ENCODE measurements at places on chromosomes 5 and 9. TPM values are rescaled to one million over a fixed set of nuclear protein-coding genes. Genes with fewer than 3 reads are reported as not detected.

DNA sequence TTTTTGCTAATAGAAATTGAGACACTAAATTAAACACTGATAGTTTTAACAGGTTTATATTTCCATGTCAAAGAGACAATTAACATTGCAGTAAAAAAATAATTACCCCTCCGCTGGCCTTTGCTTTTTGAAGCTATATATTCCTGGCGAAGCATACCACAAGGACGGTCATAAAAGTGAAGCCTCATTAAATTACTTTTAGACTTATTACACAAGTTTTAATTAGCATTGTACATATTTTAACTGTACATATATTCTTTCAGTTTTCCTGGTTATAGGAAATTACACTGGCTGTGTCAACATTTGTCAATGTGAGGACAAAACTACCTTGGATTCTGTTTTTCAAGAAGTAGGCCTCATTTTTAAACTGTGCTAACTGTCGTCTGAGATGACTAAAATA lies 1.2 kb downstream of the CDKN2A start:
- peaks cover 11% of the 10 kb centered on the region for H3K4me1 ChIP-seq
- DNase-seq = no peak
- no peaks in the 10 kb centered on the region for H3K36me3 ChIP-seq
- no peak overlapping the region for H3K27ac ChIP-seq

- H3K4me1 ChIP-seq = no peaks in the 10 kb centered on the region
- H3K27me3 ChIP-seq = no peaks in the 10 kb centered on the region
- H3K36me3 ChIP-seq = peaks cover 3% of the 10 kb centered on the region
- no peak for DNase-seq
- no peak overlapping the region for H3K4me3 ChIP-seq
These were observed 116.2 kb downstream of the CDK5RAP2 start for GRCh38 chr9:120463765-120464164.

DNA sequence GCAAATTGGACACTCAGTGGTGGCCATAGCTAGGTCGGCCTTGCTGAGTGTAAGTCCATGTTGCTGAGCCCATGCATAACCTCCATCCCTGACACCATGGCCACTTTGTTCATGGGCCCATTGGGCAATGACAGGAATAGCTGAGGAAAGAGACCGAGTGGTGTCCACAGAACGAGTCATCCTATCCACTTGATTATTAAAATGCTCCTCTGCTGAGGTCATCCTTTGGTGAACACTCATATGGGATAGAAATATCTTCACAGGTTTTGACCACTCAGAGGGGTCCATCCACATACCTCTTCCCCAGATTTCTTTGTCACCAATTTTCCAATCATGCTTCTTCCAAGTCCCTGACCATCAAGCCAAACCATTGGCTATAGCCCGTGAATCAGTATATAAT lies 63.6 kb downstream of the PPIC start:
- DNase-seq = no peak
- no peak overlapping the region for H3K4me3 ChIP-seq
- no peaks in the 10 kb centered on the region for H3K27me3 ChIP-seq
- H3K27ac ChIP-seq = no peak overlapping the region
- H3K4me1 ChIP-seq = no peaks in the 10 kb centered on the region

- no peaks in the 10 kb centered on the region for H3K27me3 ChIP-seq
- no peak for DNase-seq
- H3K36me3 ChIP-seq = no peaks in the 10 kb centered on the region
- no peak overlapping the region for H3K4me3 ChIP-seq
- no peak overlapping the region for H3K27ac ChIP-seq
- no peaks in the 10 kb centered on the region for H3K4me1 ChIP-seq
These were observed 1119.9 kb downstream of the TAF11L14 start for GRCh38 chr5:18754201-18754600.

GRCh38 chr9:129509533-129509928 lies 111.4 kb downstream of the C9orf50 start:
- no peak for DNase-seq
- H3K36me3 ChIP-seq = peaks cover 6% of the 10 kb centered on the region

- peaks cover 16% of the 10 kb centered on the region for H3K4me1 ChIP-seq
These were observed 16.6 kb downstream of the SQSTM1 start for GRCh38 chr5:179837076-179838011.

DNA sequence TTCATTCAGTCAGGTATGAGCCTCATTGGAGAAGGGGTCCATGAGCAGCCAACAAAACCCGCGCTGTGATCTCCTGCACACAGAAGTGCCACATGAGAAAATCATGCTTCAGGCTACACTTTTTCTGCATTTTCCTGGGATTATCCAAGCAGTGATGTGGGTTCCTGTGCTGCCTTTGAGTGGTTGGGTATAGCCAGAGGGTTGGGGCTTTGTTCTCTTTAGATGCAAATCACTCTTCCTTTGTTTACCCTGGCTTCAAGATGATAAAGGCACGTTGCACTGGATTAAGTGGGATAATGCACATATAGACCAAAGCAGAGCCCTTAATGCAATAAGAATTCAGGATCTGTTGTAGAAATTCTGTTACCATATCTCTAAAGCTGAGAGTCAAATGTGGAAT lies 18.7 kb downstream of the ECM2 start:
- no peak for DNase-seq
- no peaks in the 10 kb centered on the region for H3K4me1 ChIP-seq
- H3K4me3 ChIP-seq = no peak overlapping the region
- no peaks in the 10 kb centered on the region for H3K36me3 ChIP-seq

- H3K36me3 ChIP-seq = no peaks in the 10 kb centered on the region
- no peaks in the 10 kb centered on the region for H3K27me3 ChIP-seq
- H3K4me1 ChIP-seq = no peaks in the 10 kb centered on the region
- no peak overlapping the region for H3K27ac ChIP-seq
- DNase-seq = no peak
These were observed 62.4 kb downstream of the SHC3 start for GRCh38 chr9:89116064-89116804.

- DNase-seq = no peak
- H3K36me3 ChIP-seq = no peaks in the 10 kb centered on the region
- H3K27me3 ChIP-seq = no peaks in the 10 kb centered on the region
- no peak overlapping the region for H3K4me3 ChIP-seq
These were observed 15.8 kb upstream of the SETX start for GRCh38 chr9:132370592-132370991.

DNA sequence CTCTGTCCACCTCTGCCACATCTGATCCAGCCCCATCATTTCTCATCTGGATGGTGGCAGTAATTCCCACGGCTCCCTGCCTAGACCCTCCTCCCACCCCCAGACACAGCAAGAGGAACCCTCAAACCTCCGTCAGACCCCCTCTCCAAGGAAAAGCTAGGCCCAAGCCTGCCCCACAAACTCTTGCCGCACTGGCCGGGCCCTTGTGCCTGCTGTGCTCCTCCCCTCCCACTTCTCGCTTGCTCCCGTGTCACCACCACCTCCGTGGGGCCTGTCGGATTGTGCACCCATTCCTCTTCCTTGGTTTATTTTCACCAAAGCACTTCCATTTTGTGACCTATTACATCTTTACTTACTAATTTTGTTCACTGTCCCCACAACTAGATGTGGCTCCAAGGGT lies 14.2 kb downstream of the BARX1 start:
- peak; percentile 55 for DNase-seq
- H3K27me3 ChIP-seq = peaks cover 4% of the 10 kb centered on the region
- no peaks in the 10 kb centered on the region for H3K36me3 ChIP-seq
- H3K4me1 ChIP-seq = peaks cover 3% of the 10 kb centered on the region
- H3K27ac ChIP-seq = no peak overlapping the region
- H3K4me3 ChIP-seq = no peak overlapping the region

GRCh38 chr5:34580983-34581382 lies 75.1 kb upstream of the RAI14 start:
- H3K4me3 ChIP-seq = no peak overlapping the region
- no peaks in the 10 kb centered on the region for H3K27me3 ChIP-seq
- no peak overlapping the region for H3K27ac ChIP-seq
- no peak for DNase-seq
- H3K4me1 ChIP-seq = peaks cover 15% of the 10 kb centered on the region

GRCh38 chr5:153516504-153517240 lies 26.2 kb downstream of the GRIA1 start:
- no peak overlapping the region for H3K4me3 ChIP-seq
- no peak for DNase-seq
- H3K4me1 ChIP-seq = no peaks in the 10 kb centered on the region
- no peaks in the 10 kb centered on the region for H3K27me3 ChIP-seq

- H3K4me3 ChIP-seq = no peak overlapping the region
- peaks cover 79% of the 10 kb centered on the region for H3K4me1 ChIP-seq
- H3K27ac ChIP-seq = peak overlapping the region; percentile 22
These were observed 31.6 kb downstream of the B4GALT1 start for GRCh38 chr9:33135470-33135958.

DNA sequence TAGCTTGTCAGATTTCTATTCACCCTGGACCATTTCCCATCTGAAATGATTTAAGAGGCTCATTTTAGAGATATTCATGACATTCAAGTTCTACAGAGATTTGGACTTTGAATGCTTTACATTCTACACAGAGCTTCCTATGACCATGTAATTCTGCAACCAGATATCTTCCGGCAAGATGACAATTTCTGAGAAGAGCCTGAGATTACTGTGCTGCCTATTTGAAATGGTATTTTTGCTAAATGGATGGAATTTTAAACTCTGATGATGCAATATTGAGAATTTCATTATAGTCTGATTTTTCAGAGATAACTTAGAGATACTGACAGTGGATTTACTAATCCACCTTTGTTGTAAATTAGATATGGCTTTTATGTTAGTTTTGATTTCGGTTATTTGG lies 16.0 kb upstream of the ACOT12 start:
- no peak overlapping the region for H3K27ac ChIP-seq
- H3K4me1 ChIP-seq = no peaks in the 10 kb centered on the region
- H3K36me3 ChIP-seq = no peaks in the 10 kb centered on the region
- H3K4me3 ChIP-seq = no peak overlapping the region

GRCh38 chr9:93071464-93071863 lies 13.0 kb downstream of the SUSD3 start:
- H3K36me3 ChIP-seq = no peaks in the 10 kb centered on the region
- H3K4me1 ChIP-seq = peaks cover 3% of the 10 kb centered on the region
- no peaks in the 10 kb centered on the region for H3K27me3 ChIP-seq

- no peak overlapping the region for H3K4me3 ChIP-seq
- H3K4me1 ChIP-seq = peaks cover 2% of the 10 kb centered on the region
- no peak for DNase-seq
- H3K27me3 ChIP-seq = no peaks in the 10 kb centered on the region
These were observed 21.8 kb upstream of the RNF145 start for GRCh38 chr5:159231167-159231566.

DNA sequence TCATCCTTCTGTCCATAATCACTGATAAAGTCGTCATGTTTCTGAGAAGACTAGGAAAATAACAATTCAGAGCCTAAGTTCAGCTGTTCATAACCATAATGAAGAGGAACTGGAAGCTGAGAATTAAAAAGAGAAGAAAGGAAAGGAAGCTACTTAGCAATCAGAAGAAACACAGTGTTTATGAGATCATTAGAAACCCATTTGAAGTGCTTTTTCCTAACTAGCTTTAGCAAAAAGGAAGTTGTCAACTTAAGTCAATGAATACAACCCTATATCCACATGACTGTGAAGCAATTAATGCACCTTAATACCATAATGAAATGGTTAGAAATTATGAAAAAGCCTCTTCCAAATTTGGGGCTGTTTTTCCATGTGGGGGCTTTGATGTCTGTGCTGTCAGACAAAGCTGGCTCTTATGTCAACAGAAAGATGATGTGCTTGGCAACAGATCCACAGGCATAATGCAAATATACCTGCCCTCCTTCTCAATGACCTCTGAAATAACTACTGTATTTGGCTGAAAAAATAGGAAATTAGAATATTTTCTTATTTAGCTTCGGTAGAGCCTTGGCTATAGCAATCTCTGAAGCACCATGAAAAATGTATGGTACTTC lies 463.5 kb downstream of the RASEF start:
- no peak overlapping the region for H3K4me3 ChIP-seq
- H3K4me1 ChIP-seq = peaks cover 11% of the 10 kb centered on the region
- no peaks in the 10 kb centered on the region for H3K27me3 ChIP-seq
- no peak for DNase-seq

- no peak overlapping the region for H3K4me3 ChIP-seq
- H3K4me1 ChIP-seq = peaks cover 34% of the 10 kb centered on the region
- H3K27me3 ChIP-seq = no peaks in the 10 kb centered on the region
- no peak overlapping the region for H3K27ac ChIP-seq
- DNase-seq = no peak
These were observed 65.7 kb upstream of the TNFAIP8 start for GRCh38 chr5:119290161-119290569.

DNA sequence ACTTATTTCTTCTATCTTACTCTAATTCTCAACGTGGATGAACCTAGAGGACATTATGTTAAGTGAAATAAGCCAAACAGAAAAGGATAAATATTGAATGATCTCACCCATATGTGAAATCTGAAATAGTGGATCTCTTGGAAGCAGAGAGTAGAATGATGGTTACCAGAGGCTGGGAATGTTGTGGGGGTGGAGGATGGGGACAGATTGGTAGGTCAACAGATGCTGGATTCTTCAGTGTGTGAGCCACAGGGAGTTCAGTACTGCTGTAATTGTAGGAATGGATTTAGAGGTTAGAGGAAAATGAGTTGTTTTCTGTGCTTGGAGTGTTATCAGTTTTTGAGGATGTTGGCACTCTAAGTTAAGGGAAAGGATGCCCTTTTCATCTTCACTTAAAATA lies 190.6 kb downstream of the FBXL7 start:
- H3K36me3 ChIP-seq = no peaks in the 10 kb centered on the region
- no peaks in the 10 kb centered on the region for H3K27me3 ChIP-seq
- H3K27ac ChIP-seq = no peak overlapping the region
- DNase-seq = no peak
- H3K4me1 ChIP-seq = peaks cover 12% of the 10 kb centered on the region

- H3K27ac ChIP-seq = peak overlapping the region; percentile 1
- no peak overlapping the region for H3K4me3 ChIP-seq
- H3K36me3 ChIP-seq = no peaks in the 10 kb centered on the region
- peaks cover 31% of the 10 kb centered on the region for H3K4me1 ChIP-seq
These were observed 33.0 kb downstream of the GOLGA2 start for GRCh38 chr9:128242828-128243214.

GRCh38 chr9:129289883-129290282 lies 111.8 kb upstream of the IER5L start:
- peaks cover 8% of the 10 kb centered on the region for H3K4me1 ChIP-seq
- no peaks in the 10 kb centered on the region for H3K27me3 ChIP-seq
- no peak overlapping the region for H3K4me3 ChIP-seq
- peak; percentile 14 for DNase-seq
- H3K27ac ChIP-seq = no peak overlapping the region

The TAF11L10 gene
- total RNA-seq = not detected

The ZNF608 gene
- total RNA-seq = 48.2 TPM

The GPR151 gene
- not detected for total RNA-seq

The CCNB1 gene
- total RNA-seq = 3.5 TPM

The OTULINL gene
- 90.2 TPM for total RNA-seq

The SHOC1 gene
- total RNA-seq = not detected

The CCNJL gene
- 20.4 TPM for total RNA-seq

The CAMK2A gene
- total RNA-seq = 2.1 TPM

The CRB2 gene
- 0.23 TPM for total RNA-seq

The LEAP2 gene
- 2.2 TPM for total RNA-seq

The NMUR2 gene
- 0.09 TPM for total RNA-seq
